ENCODE measurements at places on chromosomes 7 and 10. TPM values are rescaled to one million over a fixed set of nuclear protein-coding genes. Genes with fewer than 3 reads are reported as not detected.
A peak's percentile ranks its signal among the peaks of the same experiment; 100 is the strongest.

The ABCC2 gene
- total RNA-seq: 0.57 TPM

The CCDC172 gene
- 3.0 TPM for total RNA-seq

The IKZF1 gene
- total RNA-seq: 1.9 TPM

DNA sequence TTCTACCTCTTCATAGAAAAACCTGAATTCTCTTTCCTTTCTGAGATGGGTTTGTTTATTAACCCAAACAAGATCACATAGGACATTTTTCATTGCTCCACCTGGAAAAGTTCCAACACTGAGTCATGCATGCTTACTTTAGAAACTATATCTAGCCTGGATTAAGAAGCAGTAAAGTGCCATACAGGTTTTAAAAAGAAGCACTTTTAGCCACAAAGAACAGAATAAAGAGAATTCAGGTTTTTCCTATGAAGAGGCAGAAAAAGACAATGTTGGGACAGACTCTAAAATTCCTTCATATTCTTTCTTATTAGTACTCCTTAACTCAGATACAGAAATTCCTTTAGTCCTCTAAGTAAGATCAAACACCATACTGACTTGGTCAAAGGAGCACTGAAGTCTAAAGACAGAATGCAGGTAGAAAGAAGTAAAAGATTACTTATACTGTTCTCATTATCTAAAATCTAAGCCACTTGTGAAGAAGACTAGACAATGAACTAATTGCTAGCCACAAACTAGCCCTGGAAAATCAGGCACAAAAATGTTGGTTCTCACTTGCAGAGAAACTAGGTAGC, 241.3 kb downstream of the ANK3 start:
- no peak overlapping the region for H3K27ac ChIP-seq
- DNase-seq: no peak
- H3K4me3 ChIP-seq: no peak overlapping the region

The ABCB1 gene
- 0.82 TPM for total RNA-seq

The OIT3 gene
- total RNA-seq: not detected

The NYAP1 gene
- 7.6 TPM for total RNA-seq

DNA sequence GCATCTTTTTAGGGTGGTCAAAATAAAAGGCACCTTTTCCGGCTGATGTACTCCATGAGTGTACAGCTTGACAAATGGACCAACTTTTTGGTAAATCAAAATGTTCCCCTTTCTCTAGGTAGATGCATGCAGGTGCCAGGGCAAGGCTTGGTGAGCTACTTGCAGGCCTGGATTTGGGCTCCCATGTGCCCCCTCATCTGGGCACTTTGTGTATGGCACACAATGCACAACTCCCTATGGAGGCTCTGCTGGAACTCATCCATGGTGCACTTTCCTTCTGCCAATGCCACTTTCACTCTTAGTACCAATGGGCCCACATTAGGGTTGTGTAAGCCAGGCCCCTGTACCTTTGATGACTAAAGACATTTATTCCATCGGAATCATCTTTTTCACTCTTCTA, 300.8 kb downstream of the SDHAF3 start:
- no peaks in the 10 kb centered on the region for H3K4me1 ChIP-seq
- no peak overlapping the region for H3K27ac ChIP-seq
- H3K4me3 ChIP-seq: no peak overlapping the region
- H3K27me3 ChIP-seq: no peaks in the 10 kb centered on the region
- H3K36me3 ChIP-seq: peaks cover 3% of the 10 kb centered on the region

DNA sequence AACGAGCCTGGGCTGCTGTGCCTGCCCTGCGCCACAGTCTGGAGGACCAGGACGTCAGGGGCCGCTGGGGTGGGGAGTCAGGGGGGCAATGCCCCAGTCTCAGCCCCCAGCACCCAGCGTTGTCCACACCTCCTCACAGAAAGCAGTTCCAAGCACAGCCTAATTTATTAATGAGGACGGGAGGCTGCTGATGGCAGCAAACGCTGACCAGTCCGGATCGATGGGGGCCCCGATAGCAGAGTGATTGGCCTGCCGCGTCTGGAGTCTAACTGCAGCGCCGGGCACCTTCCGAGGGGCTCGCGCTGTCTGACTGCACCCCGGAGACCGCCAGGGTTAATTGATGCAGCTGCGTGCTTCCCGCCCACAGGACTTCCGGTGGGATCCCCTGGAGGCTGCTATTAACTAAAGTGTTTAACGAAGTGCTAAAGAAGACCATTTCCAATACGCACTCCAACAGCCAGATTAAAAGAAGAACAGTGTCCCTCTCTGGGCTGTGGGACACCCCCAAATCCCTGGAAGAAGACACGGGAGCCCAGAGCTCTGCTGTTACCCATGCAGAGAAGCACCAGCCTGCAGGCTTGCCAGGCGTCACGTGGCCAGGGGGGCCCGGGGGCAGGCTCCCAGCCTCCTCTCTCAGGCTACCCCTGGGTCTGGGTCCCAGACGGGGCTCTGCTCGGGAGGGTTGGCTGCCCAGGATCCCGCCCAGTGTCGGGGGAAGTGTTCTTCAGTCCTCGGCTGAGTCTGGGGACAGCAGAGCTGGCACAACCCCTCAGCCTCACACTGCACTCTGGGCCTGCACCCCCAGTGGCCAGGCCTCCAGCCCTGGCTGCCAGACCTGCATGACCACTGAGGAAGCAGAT, 63.8 kb downstream of the MICALL2 start:
- no peak overlapping the region for H3K27ac ChIP-seq
- H3K36me3 ChIP-seq: no peaks in the 10 kb centered on the region
- no peak overlapping the region for H3K4me3 ChIP-seq
- DNase-seq: no peak

The SLC26A4 gene
- total RNA-seq: 0.09 TPM

GRCh38 chr10:82826132-82826531, 951.1 kb downstream of the NRG3 start:
- no peak for DNase-seq
- H3K27ac ChIP-seq: no peak overlapping the region
- no peak overlapping the region for H3K4me3 ChIP-seq

DNA sequence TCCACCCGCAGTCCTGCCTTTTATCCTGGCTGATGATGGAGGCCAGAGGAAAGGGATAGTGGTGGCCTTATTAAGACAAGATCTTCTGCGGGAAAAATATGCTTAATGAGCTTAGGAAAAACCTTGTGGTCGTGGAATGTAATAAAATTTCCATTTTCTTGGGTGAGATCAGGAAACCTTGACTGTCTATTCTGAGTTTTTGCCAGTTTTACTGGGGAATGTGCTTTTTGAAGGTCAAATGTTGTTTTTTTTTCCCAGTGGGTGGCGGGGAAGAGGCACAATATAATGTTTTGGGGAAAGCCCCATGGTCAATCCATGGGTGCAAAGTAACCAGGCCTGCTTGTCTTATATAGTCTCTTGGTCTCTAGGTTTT, 118.5 kb downstream of the CREB5 start:
- H3K36me3 ChIP-seq: peaks cover 4% of the 10 kb centered on the region
- peaks cover 22% of the 10 kb centered on the region for H3K4me1 ChIP-seq
- H3K4me3 ChIP-seq: no peak overlapping the region
- no peak for DNase-seq

GRCh38 chr7:42991913-42992591, 59.9 kb downstream of the MRPL32 start:
- H3K36me3 ChIP-seq: no peaks in the 10 kb centered on the region
- H3K4me3 ChIP-seq: no peak overlapping the region
- H3K4me1 ChIP-seq: peaks cover 20% of the 10 kb centered on the region
- H3K27ac ChIP-seq: no peak overlapping the region

DNA sequence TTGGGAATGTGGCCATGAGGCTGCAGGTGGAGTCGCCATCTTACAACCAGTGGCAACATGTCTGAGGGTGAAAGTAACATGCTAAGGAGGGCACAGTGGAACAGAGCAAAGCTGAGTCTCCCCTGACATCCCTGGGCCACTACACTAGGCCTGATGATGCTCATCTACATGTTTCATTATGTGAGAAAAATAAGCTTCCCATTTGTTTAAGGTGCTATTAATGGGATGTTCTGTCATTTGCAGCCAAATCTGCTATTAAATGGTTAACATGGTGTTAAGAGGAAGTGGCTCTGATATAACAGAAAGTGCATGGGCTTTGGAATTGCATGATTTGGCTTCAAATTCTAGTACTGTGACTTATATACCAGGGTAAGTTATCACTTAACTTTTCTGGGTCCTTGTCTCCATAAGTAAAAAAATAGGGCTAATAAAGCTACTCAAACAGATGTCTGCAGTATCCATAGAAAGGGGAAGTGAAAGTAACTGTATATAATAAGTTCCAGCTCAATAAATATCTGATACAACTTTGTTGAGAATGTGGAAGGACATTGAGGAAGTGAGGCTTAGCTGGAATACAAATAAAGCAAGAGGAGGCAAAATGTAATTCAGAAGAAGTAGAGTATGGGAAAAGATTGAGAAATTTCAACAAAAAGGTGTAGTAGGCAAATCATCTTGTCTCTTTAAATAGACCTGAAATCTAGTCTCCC, 158.9 kb downstream of the RTKN2 start:
- H3K4me3 ChIP-seq: no peak overlapping the region
- no peak for DNase-seq

DNA sequence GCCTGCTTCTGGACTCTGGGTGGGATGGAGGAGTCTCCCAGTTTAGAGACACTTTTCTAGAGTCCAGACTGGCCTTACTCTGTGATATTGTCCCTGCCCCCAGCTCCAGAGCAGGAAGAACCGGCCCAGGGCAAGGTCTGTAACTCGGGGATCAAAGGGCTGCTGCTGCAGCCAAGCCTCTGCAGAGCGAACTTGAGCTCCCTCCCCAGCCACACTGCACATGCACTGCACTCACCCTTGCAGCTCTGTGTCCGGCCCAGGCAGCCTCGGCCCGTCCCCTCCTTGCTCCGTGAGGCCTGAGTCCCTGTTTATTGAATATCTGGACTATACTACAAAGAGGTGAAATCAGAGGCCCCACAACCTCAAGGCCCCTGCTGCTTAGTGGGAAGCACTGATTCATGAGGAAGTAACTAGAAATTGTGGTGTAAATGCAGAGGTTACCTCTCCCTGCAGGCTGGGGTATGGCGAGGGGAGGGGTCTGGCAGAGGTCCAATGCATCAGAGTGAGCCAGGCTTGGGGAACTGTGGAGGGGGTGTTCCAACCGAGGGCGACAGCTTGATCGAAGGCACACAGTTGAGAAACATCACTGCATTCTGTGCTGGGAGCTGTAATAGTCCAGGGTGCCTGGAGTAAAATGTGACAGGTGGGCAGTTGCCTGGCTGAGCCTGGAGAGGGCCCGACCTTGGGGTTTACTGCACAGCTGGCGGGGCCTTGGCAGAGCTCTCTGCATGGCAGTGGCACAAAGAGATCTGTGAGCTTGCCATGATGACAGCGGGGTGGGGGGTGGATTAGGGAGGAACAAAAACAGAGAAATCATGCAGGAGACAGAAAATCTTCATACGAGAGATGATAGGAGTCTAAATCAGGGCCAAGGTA, 49.1 kb downstream of the AOC1 start:
- H3K27me3 ChIP-seq: peaks cover 61% of the 10 kb centered on the region
- peaks cover 37% of the 10 kb centered on the region for H3K4me1 ChIP-seq
- H3K36me3 ChIP-seq: no peaks in the 10 kb centered on the region
- H3K27ac ChIP-seq: no peak overlapping the region

DNA sequence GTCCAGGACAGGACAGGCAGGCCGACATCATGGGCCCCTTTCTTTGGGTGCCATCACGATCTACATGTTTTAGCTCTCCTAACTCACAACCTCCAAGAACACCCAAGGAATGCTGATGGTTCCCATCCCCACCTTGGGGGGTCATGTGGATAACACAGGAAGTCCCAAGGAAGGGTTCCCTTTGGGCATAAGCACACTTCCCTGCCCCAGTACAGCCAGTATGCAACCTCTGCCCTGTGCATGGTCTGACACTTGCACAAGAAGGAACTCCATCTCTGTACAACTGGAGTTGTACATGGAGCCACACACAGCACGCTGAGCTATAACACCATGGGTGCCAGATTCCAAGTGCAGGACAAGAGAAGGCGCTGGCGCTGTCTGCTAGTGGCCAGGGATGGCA, 11.0 kb downstream of the MAT1A start:
- peaks cover 13% of the 10 kb centered on the region for H3K4me1 ChIP-seq
- H3K27me3 ChIP-seq: no peaks in the 10 kb centered on the region
- no peak overlapping the region for H3K27ac ChIP-seq

DNA sequence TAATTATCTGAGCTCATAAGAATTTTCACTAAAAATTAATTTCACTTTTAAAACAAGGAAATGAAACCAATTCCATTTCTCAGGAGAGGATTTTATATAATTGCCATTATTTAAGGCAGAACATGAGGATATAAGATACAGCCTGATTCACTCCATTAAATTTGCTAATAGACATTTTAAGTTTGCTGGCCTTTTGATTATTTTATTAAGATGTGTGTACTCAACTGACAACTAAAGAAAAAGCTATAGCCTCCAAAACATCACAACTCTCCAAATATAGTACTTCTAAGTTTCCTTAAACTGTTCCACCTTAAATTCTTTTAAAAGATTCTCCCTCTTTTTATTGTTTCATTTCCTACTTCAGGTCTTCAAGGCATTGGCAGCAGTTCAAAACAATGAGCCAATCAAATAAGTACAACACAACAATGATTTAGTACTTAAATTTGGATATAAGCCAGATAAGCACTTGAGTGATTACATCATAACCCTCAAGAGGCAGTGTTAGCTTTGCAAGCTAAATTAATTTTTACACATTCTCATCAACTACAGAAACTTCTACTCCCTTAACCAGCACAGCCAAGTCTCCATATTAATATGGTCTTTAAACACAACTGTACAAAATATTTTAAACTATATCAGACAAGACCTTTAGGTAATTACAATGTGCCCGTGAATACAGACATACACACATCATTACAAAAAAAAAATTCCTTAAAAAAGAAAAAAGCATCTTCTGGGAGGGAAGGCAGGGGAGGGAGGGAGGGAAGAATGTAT, 121.8 kb downstream of the KMT2C start:
- no peaks in the 10 kb centered on the region for H3K4me1 ChIP-seq
- H3K27me3 ChIP-seq: no peaks in the 10 kb centered on the region
- peak overlapping the region; percentile 3 for H3K27ac ChIP-seq
- peaks cover 10% of the 10 kb centered on the region for H3K36me3 ChIP-seq
- no peak overlapping the region for H3K4me3 ChIP-seq

The KAZALD1 gene
- total RNA-seq: 10.2 TPM

- no peak overlapping the region for H3K4me3 ChIP-seq
- peaks cover 4% of the 10 kb centered on the region for H3K4me1 ChIP-seq
- no peak overlapping the region for H3K27ac ChIP-seq
- H3K27me3 ChIP-seq: no peaks in the 10 kb centered on the region
These were observed 24.6 kb downstream of the RTKN2 start for GRCh38 chr10:62244088-62244487.

DNA sequence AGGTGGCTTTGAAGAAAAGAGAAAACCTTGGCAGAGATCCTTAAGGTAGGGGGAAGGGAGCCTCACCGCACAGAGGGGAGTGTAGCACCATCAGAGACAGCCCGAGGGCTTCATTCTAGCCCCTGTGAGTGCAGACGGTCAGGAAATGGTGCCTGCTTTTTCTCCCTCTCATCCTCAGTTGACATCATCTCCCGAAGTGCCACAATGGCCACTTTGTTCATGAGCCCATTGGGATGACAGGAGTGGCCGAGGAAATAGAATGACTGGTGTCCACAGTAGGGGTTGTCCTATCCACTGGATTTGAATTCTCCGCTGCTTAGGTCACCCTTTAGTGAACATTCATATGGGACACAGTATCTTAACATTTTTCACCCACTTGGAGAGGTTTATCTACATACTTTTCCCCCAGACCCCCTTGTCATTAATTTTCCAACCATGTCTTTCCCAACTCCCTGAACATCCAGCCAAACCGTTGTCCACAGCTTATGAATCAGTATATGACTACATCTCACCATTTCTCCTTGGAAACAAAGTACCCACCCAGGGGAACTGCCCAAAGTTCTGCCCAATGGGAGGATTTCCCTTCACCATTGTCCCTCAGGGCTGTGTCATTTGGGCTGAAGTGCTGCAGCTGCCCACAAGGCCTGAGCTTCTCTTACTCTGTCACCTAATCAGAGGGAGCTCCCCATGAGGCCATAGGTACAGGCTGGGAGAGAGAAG, 108.8 kb downstream of the ADCY1 start:
- H3K4me1 ChIP-seq: 0 out of 2 replicates have a peak, but pooled peaks cover 2% of the 10 kb centered on the region
- no peaks in the 10 kb centered on the region for H3K27me3 ChIP-seq
- H3K36me3 ChIP-seq: peaks cover 9% of the 10 kb centered on the region
- no peak overlapping the region for H3K4me3 ChIP-seq

The CRHR2 gene
- total RNA-seq: 0.09 TPM

Measured in WTC11 (cell line).